Activated T-cell treated with anti-CD3 and anti-CD28 coated beads for 4 hours (primary cell): ENCODE measurements at places on chromosomes 3 and 15.

DNA sequence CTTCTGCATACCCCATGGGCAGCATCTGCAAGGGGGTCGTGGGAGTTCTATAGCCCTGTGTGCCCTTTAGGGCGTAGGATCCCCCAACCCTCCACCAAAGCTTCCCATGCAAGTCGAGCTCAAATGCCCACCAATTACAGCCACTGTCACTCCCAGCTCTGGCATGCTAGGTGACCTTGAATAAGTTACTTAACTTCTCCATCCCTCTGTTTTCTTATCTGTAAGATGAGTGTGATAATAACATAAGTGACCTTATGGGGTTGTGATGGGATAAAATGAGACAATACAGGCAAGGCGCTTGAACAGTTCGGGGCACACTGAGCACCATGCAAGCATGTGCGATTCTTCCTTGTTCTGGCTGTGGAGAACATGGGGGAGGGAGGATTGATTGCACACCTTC, 74.8 kb upstream of the POMGNT2 start:
- DNase-seq: no peak

DNA sequence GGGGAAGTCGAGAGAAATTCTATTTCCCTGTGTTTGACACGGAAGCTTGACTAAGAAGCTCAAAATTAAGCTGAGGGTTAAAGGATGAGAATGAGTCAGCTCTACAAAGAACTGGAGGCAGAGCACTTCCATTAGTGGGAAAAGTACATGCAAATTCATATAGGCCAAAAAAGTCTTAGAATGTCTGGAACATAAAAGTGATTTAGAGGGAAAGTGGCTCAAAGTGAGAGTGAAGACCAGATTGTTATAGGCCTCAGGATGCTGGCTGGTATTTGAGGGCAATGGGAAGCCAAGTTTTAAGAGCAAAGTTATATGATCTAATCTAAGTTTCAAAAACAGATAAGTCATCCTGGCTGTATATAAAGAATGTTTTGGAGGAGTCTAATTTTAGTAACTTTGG, 857.3 kb downstream of the NAALADL2 start:
- DNase-seq: no peak

- DNase-seq: no peak
Observed at GRCh38 chr3:22582266-22582665, 620.9 kb upstream of the UBE2E2 start.

- no peak for DNase-seq
Observed at GRCh38 chr3:136042608-136043221, 77.2 kb downstream of the PPP2R3A start.

GRCh38 chr15:48244921-48245320, 38.8 kb downstream of the SLC12A1 start:
- no peak for DNase-seq

- DNase-seq: no peak
Observed at GRCh38 chr3:31290046-31290445, 242.7 kb upstream of the STT3B start.

- no peak for DNase-seq
Observed at GRCh38 chr3:153967260-153967659, 153.9 kb upstream of the ARHGEF26 start.

DNA sequence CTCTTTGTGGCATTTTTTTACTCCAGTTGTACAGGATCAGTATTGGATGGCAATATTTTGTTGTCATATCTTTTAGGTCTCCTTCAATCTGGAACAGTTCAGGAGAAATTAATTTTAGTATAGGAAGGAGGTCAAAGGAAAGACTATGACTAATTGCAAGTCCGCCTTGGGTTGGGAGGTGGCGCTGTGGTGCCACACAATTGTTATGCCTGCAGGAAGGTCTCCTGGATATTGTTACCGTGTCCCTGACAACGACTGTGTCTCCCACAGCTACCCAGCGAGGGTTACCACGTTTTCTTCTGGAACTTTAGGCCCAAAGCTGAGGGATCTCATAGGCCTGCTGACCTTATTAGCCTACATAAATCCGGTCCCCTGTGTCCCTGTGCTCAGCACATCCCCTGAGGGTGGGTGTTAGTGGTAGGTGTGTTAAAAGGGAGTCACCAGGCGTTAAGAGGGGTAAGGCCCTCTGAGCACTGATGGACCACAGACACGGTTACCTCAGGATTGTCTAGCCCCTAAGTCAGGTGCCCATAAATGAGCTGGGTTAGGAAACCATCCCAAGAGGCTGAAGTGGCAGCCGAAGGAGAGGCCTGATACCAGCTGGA, 31.5 kb downstream of the KCNAB1 start:
- peak; percentile 17 for DNase-seq

DNA sequence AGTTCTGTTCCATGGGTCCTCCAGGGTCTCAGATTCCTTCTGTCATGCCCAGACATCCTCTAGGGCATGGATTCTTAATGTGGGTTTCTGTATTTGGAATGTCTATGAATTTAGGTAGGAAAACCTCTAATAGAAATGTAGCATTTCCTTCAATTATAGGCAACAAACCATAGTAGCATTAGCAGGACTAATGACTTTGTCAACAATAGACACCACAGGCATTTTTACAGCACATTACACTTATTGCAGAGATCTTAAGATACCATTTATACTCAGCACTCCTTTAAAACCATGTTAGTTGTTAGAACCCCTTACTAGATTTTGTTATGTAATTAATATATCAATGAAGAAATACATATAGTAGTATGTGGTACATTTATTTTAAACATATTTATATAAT, 77.8 kb upstream of the TBC1D5 start:
- no peak for DNase-seq

- no peak for DNase-seq
Observed at GRCh38 chr15:58699769-58700168, 49.7 kb downstream of the ADAM10 start.

GRCh38 chr15:77036537-77037387, 34.1 kb downstream of the TSPAN3 start:
- DNase-seq: no peak

- DNase-seq: no peak
Observed at GRCh38 chr3:124292329-124292728, 300.4 kb upstream of the ROPN1 start.

DNA sequence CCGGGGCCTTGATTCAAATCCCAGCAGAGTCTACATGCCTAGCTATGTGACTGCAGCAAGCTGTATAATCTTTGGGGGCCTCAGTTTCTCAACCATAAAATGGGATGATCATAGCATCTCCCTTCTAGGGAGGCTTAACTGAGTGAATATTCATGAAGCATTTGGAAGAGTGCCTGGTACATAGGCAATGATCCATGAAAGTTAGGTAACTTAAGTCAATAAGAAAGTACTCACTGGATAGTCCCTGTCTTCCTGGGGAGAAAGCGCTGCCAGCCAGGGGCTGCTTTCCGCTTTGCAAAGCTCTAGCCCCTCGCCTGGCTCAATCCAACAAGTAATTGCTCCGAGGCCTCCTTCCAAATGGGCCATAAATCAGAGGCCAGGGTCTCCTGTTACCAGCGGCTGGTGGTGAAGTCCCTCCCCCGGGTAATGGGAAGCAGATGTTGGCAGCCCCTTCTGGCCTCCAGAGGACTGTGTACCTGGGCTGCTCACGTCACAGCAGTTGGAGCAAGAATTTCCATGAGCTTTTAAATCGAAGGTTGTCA, 521.9 kb upstream of the PROK2 start:
- DNase-seq: no peak

- no peak for DNase-seq
Observed at GRCh38 chr15:98868564-98868963, 139.0 kb downstream of the PGPEP1L start.

DNA sequence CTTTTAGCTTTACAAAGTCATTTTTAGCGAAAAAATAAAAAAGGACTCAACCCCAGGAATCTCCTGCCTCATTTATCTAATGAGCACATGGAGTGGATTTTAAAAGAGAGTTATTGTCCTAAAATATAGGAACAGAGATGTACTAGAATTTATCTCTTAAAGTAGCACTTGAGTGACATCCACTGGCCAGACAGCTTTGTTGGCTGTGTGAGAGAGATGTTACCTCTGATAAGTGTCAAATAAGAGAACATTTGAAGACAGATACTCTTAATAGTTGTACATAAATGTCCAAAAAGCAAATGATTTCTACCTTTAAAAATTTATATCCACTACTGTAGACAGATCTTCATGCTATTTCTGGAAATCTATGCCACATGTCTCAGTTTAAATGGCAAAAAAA, 12.3 kb upstream of the MFSD1 start:
- DNase-seq: no peak

DNA sequence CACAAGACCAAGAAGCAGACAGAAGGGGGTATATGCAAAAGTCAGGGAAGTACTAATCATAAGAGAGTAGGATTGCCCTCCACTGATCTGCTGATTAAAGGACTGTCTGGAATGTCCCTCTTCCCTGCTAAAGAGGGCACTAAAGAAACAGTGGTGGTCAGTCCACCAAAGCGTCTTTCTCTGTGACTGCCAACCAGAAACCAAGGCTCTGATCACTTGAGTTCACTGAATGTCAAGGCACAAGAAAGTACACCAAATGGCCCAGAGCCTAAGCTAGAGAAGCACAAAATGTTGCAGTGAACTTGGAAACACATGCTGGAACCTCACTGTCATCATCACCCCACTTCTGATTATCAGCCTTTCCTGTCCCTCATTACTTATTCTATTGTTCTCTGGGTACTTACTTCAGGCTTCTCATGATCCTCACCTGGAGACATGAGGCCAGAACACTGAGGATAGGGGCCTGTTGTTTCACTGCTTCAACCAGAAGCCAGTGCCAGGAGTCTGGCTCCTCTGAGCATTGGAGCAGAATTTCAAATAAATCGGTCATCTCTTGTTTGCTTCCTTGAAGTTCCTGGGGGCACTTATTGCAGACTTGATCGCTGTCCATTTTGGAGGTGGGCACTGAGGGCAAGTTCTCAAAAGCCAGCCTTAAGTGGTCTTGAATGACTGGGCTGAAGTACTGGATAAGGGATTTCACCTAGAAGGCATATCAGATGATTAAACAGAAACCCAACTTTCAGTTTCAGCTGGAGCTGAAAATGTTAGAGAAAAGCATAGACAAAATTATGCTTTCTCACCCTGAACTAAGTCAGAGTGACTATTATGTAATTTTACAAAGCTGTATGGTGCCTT, 58.9 kb downstream of the EIF3J start:
- no peak for DNase-seq

- DNase-seq: peak; percentile 15
Observed at GRCh38 chr3:28667646-28668621, 319.3 kb upstream of the AZI2 start.

DNA sequence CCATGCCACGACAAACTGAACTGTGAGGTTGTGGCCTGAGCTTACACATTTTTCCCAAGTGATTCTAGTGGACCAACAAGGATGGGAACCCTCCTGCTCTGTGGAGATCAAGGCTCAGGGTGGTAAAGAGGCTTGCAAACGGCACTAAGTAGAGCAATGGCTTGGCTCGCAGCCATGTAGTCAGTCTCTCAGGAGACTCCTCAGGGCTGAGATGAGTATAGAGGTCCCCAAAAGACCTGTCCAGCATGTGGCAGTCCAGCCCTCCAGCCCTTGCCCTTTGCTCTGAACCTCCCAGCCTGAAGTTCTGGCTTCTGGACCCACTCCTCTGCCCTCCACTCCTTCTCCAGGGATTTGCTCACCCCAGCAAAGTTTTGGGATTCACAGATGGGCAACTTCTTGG, 8.3 kb upstream of the CAMP start:
- no peak for DNase-seq

DNA sequence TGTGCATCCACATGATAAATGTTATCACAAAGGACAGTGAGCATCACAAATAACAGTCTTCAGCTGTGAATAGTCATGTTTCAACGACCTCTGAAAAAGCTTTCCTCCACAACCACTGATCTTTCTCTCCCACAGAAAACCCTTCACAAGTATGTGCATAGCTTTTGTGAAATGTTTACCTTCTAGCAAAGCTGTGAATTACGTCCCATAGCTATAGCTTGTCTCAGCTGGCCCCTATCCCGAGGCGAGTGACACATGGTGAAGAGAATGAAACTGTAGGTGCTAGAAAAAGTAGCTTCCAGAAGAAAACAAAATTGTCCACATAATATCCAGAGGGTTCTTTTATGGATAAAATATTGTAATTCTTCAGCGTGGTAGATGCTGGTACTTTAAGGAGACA, 182.0 kb downstream of the FGF12 start:
- DNase-seq: no peak
